NCI-H1092 (cell line): ENCODE measurements at places on chromosomes 1 and 21.

- no peak for DNase-seq
Measured at GRCh38 chr1:116916533-116917445, 7.1 kb downstream of the PTGFRN start.

GRCh38 chr1:98939471-98939870 lies 65.2 kb downstream of the PLPPR5 start:
- no peak for DNase-seq

DNA sequence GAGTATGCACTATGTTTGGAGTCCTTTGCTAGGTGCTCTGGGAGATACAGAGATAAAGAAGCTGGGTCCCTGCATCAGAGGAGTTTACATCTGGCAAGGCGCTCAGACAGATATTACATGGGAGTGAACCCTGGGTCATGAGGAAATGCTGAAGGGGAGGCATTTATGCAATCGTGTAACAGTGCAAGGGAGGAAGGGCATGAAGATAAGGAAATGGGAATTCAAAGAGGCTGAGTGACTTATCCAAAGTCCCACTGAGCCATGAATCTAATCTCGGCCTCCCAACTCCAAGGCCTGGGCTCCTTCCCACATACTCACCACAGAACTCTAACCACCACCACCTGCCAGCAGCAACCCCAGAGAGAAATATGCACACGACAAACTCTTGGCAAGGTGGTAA lies 51.6 kb downstream of the FAM163A start:
- DNase-seq, result no peak

- DNase-seq, result no peak
Measured at GRCh38 chr1:197725976-197726375, 49.3 kb downstream of the DENND1B start.

DNA sequence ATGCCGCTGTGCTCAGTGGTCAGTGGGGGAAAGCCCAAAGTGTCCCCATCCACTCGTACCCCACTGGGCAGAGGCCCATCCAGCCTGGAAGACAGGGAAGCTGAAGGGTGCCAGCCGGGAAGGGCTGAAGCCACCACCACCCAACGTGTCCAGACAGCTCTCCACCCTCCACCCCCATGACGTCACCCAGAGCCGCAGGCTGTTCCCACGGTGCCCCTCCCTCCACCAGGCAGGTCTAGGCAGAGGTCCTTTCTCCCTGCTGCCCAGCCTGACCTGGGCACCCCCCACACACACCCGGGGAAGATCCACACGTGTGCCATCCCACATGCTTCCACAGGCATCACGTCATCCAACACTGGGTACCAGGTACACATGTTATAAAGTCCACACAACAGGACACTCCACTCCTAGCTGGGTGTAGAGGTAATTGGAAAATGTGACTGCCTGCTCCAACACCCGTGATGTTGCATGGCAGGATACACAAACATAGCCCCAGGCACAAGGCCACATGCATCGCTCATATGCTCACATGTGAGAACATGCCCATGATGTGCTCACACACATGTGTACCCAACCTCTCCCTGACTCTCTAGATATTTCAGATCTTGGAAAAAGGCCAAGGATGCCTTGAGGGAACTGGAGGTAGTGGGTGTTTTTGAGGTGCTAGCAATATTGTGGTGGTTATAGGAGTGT lies 5.1 kb upstream of the ARHGAP30 start:
- DNase-seq, result no peak
